Chondrocyte (in vitro differentiated cells): ENCODE measurements at places on chromosomes 16 and 17. TPM values are rescaled to one million over a fixed set of nuclear protein-coding genes. Genes with fewer than 3 reads are reported as not detected.
A peak's percentile ranks its signal among the peaks of the same experiment; 100 is the strongest.

- DNase-seq = no peak
These were observed 19.9 kb downstream of the DCAKD start for GRCh38 chr17:45031231-45032173.

- no peak for DNase-seq
These were observed 222.0 kb downstream of the SLC39A11 start for GRCh38 chr17:72870367-72870985.

- no peak for DNase-seq
These were observed 309.4 kb upstream of the XYLT1 start for GRCh38 chr16:17780181-17780580.

DNA sequence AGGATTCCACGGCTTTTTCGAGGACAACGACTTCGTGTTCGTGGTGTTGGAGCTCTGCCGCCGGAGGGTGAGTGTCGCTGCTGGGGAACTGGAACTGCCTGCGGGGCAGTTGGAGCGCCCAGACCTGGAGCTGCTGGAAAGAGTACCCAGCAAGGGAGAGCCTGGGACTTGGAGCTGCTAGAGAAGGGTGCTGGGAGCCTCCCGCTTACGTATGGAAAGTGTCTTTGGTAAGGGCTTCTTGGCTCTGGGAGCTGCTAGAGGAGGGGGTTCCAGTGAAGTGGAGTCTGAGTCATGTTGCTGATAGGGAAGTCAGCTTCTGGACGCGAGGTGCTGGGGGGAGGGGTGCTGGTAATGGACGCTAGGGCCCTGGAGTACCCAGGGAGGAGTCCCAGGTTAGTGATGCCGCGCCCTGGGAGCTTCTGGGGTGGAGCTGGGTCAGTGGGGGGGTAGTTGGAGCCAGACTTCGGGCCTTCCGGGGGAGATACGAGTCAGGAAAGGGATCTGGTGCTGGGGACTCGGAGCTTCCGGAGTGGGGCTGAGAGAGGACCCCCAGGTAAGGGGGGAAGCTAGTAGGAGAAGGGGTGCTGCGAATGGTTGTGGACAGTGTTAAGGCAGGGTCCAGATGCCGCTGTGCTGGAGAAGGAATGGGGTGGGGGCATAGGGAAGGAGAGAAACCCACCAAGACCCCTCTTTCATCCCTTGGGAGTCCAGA is 741 bp downstream of the PLK1 start:
- DNase-seq = no peak

- DNase-seq = no peak
These were observed 25.9 kb downstream of the NKD1 start for GRCh38 chr16:50573947-50574744.

GRCh38 chr17:4893721-4894560 is 5.4 kb upstream of the C17orf107 start:
- no peak for DNase-seq

DNA sequence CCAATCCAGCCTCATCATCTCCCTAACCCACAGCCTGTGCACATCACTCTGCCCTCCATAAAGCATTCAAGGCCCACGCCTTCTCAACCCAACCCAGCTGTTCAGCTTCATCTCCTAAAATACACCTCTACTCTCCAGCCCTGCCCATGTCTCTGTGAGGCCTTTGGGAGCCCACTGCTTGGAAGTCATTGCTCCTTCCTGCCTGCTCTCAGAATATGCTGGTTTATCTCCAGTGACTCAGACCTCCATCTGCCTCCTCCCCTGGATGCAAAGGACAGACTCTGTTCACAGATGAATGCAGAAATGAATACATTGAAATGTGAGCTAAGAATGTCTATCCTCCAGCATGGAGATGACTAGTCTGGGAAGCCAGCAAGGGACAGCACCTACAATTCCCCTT is 19.0 kb downstream of the KCNG4 start:
- no peak for DNase-seq

- DNase-seq = no peak
These were observed 182.3 kb downstream of the TMEM132E start for GRCh38 chr17:34761646-34762045.

GRCh38 chr16:64629622-64630021 is 492.2 kb downstream of the CDH11 start:
- no peak for DNase-seq

DNA sequence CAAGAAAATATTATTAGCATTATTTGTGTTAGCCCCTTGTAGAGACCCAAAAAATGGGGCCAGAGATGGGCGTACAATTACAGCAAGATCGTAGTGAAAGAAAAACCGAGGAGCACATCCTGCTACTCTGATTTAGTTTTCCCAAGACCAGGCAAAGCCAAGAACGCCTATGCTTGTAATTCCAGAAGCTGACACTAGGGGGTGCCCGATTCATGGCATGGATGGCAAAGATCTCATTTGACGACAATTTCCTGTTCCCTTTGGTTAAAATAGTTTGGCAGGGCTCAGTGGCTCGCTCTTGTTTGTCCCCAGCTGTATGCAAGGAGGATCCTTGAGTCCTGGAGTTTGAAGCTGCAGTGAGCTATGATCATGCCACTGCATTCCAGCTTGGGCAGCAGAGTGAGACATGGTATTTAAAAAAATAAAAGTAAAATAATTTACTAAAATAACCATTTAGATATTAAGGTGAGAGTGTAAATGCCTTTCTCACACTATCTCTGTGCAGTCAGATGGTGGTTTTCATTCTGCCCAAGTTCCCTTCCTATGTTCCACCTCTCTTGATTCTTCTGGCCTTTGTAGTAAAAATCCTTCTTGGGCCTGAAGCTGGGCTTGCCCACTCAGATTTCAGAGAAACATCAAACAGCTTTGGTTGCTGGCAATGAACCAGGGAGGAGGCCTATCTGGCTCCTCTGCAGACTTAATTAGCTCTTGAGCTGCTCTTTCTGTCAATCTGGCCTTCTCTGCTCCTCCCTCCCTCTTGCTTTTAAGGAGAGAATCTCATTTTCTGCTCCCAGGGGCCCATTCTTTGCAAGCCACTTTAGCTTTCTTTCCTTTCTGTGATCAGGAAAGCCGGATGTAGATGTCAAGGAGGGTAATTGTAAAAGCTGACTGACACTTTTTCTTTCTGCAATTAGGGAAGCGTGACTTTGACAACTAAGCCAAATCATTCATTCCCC is 31.2 kb downstream of the TMEM238L start:
- DNase-seq = no peak

- no peak for DNase-seq
These were observed 198.2 kb upstream of the CHMP6 start for GRCh38 chr17:80793421-80793820.

DNA sequence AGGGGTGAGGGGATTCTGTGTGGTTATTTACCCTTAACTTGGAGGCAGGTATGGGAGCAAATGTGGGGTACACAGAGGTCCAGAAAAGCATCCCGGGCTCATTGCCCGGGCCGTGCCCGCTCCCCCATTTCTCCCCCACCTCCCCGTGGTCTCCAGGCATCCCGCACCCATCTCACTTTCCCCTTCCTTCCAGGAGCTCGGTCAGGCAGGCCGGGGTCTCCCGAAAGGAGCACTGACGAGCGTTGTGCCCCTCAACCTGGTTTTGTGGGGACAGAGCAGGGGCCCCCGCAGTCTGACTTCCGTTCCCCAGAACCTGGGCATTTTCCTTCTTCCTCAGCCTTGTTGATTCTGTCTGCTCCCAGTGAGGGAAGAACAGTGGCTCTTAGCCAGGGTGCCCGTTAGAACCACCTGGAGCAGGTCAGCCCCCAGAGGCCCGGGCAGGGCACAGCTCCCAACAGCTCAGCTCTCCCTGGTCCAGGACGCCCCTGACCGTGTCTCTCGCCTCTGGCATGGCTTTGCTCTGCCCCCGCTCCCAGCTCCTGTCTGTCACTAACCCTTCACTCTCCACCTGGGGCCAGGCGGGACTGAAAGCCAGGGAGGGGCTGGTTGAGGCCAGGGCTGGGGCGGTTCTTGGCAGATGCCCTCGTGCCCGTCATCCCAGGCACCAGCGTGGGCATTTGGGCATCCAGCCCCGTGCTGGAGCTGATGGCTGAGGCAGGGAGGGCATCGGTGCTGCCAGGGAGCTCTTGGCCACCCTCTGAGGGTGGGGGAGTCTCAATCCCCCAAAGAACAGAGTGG is 12.5 kb upstream of the NUDT16L1 start:
- DNase-seq = no peak

GRCh38 chr17:59427425-59427921 is 96.0 kb downstream of the YPEL2 start:
- DNase-seq = no peak

GRCh38 chr16:64211331-64211730 is 910.5 kb downstream of the CDH11 start:
- DNase-seq = no peak

DNA sequence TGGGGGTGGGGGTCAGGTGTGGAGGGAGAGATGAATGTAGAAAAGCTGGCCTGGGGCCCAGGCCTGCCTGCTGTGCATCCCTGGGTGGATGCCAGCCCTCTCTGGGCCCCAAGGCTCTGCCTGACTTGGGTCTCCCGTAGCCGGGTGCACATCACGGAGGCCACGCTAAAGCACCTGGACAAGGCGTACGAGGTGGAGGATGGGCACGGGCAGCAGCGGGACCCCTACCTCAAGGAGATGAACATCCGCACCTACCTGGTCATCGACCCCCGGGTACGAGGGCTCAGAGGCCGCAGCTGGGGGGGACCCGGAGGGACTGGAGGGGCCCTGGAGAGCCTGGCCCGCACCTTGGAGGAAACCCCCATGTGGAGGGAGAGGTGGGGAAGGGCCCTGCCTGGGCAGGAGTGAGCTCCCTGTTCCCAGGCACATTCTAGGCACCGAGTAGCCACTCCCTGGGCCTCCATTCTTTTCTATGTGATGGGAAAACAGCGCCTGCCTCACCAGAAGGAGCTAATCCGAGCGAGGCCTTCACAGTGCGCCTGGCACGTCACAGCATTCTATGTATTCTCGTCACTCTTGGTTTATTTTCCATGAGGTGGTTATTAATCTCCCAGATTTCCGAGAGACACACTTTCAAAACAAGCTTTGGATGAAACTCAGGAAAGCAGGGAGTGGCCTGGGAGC is 34.7 kb downstream of the ADCY7 start:
- DNase-seq = peak; percentile 92

DNA sequence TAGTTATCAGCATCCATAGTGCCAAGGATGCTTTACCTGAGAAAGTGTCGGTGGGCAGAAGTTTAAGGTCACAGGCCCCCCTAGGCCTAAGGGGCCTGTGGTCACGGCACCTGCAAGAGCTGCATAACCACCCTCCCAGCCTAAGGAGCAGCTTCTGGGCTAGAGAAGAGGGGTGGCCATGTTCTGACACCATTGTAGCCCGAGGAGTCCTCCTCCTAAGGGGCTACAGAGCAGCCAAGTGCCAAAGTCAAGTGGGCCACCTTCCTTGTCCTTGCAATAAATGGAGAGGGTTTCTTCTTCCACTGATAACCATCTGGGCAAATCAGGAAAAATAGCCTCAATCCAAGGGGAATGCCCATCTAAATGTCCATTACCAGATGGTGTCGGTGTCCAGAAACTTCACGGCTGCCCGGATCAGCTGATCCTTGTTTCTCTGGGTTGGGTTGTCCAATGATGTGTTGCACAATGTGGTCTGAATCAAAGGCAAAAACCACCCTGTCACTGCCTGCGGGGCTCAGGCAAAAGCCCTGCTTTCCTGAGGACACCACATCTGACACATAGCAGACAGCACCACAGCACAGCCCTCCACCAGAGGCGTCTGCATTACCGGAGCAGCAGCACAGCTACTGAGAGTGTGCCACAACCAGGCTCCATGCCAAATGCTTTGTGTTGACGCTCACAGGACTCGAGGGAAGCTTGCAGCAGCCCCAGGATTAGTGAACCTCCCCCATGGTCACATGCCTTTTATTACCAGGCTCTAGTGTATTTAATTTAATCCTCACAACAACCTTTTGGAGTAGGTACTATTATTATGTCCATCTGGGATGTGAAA is 12.8 kb downstream of the ATPAF2 start:
- DNase-seq = no peak

- DNase-seq = no peak
These were observed 237.0 kb downstream of the ZNF423 start for GRCh38 chr16:49618955-49619354.

DNA sequence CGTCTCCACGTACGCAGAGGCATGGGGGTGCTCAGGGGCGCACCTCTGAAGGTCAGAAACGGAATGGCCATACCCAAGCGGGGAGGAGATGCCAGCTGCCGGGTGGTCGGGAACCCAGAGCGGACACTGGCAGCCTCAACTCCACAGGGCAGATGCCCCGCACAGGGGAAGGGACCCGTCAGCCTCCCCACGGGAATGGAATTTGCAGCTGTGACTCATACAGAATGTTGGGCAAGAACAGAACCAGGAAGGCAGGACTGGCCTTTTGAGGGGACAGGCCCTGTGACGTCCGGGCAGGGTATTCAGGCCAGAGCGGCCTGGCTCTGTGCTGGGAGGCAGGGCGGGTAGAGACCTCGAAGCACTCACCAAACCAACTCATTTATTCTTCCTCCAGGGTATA is 7.5 kb downstream of the TK1 start:
- no peak for DNase-seq

DNA sequence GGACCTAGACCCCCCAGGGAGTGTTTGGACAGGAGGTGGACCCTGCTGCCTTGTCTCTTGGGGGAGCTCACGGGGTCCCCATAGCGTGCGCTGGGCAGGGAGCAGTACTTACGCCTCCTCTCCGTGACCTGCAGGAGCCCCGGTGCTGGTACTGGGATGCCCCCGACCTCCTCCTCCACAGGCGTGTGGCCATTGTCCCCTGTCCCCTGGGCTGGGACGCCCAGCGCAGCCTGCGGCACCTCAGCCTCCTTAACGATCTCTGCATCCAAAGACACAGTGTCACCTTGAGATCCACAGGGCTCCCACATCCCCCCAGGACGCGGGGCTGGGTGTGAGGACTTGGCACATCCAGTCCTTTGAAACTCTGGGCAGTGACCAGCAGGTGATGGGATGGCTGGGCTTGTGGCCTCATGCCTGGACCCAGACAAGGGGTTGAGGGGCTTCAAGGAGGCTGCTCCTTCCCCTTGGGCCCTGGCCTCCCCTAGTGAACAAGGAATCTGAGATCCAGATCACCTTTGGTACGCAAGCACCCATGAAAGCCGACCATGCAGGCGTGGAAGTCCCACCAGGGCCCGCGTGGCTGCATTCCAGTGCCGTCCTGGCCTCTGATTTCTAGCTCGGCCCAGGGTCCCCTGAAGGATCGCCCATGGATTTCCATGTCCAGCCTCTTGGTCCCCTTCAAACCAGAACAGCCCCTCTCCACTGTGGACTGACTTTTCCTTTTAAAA is 9.9 kb downstream of the DBNDD1 start:
- DNase-seq = no peak

GRCh38 chr16:69490707-69491324 is 66.4 kb downstream of the CYB5B start:
- DNase-seq = no peak

Gene TMEM100
- total RNA-seq = 4.7 to 7.5 TPM (median 5.3 TPM) in 3 replicates

Gene TCAP
- total RNA-seq = 0.64 to 1.3 TPM (median 0.77 TPM) in 3 replicates

Gene TOX3
- not detected in 3 replicates for total RNA-seq

Gene SMG1
- total RNA-seq = 61.3 to 69.6 TPM (median 65.8 TPM) in 3 replicates

Gene LGALS9C
- total RNA-seq = not detected in 3 replicates

Gene MNT
- 22.7 to 29.8 TPM (median 29.4 TPM) in 3 replicates for total RNA-seq

Gene ZC3H18
- 32.1 to 38.4 TPM (median 36.7 TPM) in 3 replicates for total RNA-seq

Gene HOXB8
- not detected in 3 replicates for total RNA-seq

Gene KRTAP2-3
- not detected in 3 replicates for total RNA-seq

Gene GUCY2D
- total RNA-seq = not detected in 3 replicates

Gene CBFA2T3
- total RNA-seq = 0.23 TPM in 1 of 3 replicates, not detected in the others

Gene CDH16
- not detected in 3 replicates for total RNA-seq

Gene SLC2A4
- total RNA-seq = 0.15 to 0.38 TPM (median 0.30 TPM) in 3 replicates
